Fibroblast of villous mesenchyme (primary cell): ENCODE measurements at places on chromosomes 2 and 18. TPM values are rescaled to one million over a fixed set of nuclear protein-coding genes. Genes with fewer than 3 reads are reported as not detected.

DNA sequence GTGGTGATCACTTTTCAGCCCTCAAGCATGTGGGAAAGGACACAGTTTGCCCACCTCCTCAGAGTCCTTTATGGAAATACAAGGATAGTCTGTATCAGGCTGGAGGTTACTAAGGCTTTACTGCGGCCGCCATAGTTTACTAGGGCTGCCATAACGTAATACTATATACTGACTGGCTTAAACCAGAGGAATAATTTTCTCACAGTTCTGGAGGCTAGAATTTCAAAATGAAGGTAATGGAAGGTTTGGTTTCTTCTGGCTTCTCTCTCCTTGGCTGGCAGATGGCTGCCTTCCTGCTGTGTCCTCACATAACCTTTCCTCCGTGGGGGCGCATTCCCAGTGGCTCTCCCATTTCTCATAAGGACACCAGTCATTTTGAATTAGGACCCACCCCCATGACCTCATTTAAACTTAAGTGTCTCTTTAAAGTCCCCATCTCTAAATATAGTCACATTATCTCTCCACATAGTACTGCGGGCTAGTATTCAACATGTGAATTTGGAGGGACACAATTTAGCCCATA, 12.5 kb upstream of the ATIC start:
- DNase-seq = no peak

DNA sequence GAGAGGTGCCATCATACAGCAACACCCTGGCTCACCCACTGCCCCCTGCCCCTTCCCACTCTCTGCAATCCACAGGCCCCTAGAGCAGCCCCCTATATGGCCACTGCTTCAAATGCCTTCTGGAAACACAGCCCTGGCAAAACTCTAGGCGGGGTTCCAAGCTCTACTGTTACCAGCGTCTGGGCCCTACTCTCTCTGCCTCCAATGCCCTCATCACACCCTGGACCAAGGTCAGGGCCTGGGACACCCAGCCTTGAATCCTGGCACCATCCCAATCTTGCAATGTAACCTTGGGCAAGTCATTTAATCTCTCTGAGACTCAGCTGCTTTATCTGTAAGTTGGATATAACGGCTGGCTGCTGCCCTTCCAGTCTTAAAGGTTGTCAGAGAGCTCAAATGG, 39.2 kb upstream of the LOXHD1 start:
- DNase-seq = no peak

CXCR4 gene
- total RNA-seq = not detected in 2 replicates

DNA sequence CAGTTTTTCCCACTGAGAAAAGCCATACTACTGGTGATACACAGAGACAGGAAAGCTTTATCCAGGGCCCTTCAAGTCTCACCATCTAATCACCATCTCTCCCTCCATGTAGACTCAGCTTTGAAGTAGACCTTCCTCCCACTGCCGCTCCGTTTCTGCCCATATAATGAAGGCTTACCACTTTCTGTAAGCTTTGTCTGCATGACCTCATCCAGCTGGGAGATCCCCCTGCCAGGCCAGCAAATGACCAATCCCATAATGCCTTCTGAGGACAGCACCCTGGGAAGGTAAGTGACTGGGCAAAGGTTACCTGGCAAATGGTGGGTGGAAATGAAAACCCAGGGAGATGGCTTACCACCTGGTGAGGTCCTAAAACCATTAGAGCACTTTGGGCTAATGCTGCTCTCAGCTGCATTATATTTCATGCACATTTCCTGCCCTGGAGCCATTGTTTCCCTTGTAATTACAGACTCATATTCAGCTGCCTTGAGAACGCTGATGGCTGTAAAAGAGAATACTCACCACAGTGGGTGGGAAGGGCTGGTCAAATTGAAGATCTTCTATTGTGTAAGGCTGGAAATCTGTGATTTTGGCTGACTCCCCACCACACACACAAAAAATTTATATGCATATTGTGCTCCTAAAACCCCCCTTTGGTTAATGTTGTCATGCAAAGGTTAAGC, 350.7 kb upstream of the SYT4 start:
- DNase-seq = no peak

DNA sequence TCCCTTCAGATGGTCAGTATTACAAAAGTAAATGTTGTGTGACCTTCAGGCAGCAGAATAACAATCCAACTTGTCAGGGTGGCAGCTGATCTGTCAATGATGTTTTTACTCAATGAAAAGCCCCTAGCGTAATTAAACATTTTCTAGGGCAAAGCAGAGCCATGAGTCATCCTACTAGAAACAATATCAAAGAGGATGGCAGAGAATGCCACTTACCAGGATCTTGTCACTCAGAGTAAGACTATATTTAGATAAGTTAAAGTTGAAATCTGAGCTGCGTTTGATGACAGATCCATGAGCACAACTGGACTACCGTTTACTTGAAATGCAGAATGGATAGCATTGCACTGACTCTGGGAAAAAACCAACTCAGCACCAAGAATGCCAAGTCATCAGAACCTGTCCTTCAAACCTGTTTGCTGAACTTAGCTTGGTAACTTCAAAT, 612.6 kb upstream of the ACVR2A start:
- no peak for DNase-seq

GRCh38 chr2:79275197-79275596, 115.6 kb upstream of the REG3A start:
- DNase-seq = no peak

- no peak for DNase-seq
Measured at GRCh38 chr18:32695534-32695933, 77.3 kb downstream of the KLHL14 start.

ZNF638 gene
- total RNA-seq = 117 and 139 TPM in 2 replicates

- DNase-seq = peak; percentile 64
Measured at GRCh38 chr2:230902180-230902899, 22.7 kb downstream of the GPR55 start.

DNA sequence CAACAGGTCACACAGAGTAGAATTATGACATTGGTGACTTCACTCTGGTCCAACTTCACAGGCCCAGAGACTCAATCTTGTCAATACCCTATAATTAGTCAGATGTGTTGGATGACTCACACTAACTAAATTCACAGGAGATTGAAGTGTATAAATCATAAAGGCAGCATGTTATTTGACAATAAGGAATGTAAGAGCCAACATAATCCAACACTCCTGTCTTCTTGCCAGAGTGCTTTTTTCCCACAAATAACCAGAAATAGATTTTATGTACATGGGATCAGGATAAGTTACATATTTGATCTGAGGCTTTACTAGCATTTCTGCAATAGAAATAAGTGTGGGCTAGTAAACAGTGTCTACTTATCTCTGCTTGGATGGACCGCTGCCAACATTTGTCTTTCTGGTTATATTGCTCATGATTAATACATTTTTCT, 42.2 kb upstream of the ZSWIM2 start:
- peak; percentile 45 for DNase-seq

GRCh38 chr2:36163520-36164254, 191.9 kb upstream of the CRIM1 start:
- no peak for DNase-seq

- DNase-seq = no peak
Measured at GRCh38 chr18:40529478-40529877, 1425.6 kb upstream of the PIK3C3 start.

- DNase-seq = peak; percentile 57
Measured at GRCh38 chr2:111905990-111906735, 7.8 kb downstream of the MERTK start.

SPATA3 gene
- not detected in 2 replicates for total RNA-seq

DNA sequence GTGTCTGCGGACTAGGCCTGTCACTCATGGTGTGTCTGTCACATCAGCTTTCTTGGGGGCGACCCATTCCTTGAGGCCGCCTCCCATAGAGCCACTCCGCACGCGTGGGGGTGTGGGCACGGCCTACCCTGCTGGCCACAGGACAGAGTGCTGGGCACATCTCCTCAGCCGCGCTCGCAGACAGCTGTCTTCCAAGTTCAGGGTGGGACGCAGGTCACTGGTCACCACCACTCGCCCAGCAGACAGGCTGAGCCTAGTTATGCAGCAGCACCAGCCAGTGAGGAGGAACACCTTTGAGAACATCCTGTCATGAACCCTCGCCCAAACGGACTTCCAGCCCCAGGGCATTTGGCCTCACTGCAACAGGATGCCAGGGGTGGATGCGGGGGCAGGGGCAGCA, 30.8 kb upstream of the BIN1 start:
- no peak for DNase-seq

HS6ST1 gene
- 17.1 and 19.9 TPM in 2 replicates for total RNA-seq

GRCh38 chr2:109527846-109528705, 85.7 kb downstream of the SEPTIN10 start:
- no peak for DNase-seq

DNA sequence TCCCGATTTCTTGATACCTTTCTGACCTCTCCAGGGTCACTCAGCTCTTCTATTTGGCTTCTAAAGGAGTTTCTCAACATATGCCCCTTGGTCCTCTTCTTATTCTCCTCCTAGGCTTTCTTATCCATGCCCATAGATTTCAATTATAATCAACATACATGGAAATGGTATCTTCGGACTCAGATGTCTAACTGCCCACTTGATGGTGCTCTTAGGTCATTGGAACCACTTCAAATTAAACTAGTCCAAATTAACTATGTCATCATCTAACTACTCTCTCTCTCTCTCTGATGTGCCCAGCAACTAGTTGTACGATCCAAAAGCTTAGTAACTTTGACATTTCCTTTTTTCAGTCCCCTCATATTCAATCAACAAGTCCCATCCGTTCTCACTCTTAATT, 43.2 kb upstream of the GPR75 start:
- no peak for DNase-seq

GRCh38 chr2:22932288-22932687, 452.7 kb upstream of the KLHL29 start:
- DNase-seq = no peak
